ENCODE measurements at places on chromosomes 2 and 18.

GRCh38 chr18:7830468-7830867, 263.4 kb downstream of the PTPRM start:
- DNase-seq = no peak

DNA sequence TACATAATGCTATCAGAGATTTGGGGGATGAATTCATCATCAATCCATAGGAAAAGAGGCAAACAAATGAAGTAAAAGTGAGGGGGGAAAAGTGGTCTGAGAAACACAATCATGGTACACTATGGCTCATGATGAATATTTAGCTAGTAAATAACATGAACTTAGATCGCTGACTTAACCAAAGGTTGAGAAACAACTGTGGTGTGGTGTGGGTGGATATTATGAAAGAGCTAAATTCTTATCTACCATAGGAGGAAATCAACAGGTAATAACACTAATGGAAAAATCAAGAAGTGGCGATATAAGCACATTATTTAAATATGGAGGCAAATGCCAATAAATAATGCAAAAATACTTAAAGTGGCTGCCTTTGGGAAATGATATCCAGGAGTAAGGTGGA, 12.2 kb upstream of the TPRKB start:
- no peak for DNase-seq

- no peak for DNase-seq
Observed at GRCh38 chr2:241379481-241380480, 23.7 kb downstream of the FARP2 start.

- no peak for DNase-seq
Observed at GRCh38 chr2:31088504-31089195, 49.6 kb downstream of the GALNT14 start.

GRCh38 chr2:12083081-12083581, 336.7 kb downstream of the LPIN1 start:
- no peak for DNase-seq

Data from sigmoid colon (tissue), 7 donors.